ENCODE measurements at places on chromosomes 6 and 20. TPM values are rescaled to one million over a fixed set of nuclear protein-coding genes. Genes with fewer than 3 reads are reported as not detected.

Gene SPEF1
- total RNA-seq: not detected

Gene TASP1
- 8.7 TPM for total RNA-seq

Gene TCF19
- 49.5 TPM for total RNA-seq

Gene PRL
- not detected for total RNA-seq

Gene DDO
- total RNA-seq: 5.5 TPM

Gene BPIFA1
- not detected for total RNA-seq

Gene MDFI
- 5.0 TPM for total RNA-seq

Gene IPCEF1
- total RNA-seq: under 0.01 TPM

Gene RBBP8NL
- total RNA-seq: not detected

Gene TLDC2
- not detected for total RNA-seq

Gene CST1
- 0.68 TPM for total RNA-seq

Gene AFDN
- total RNA-seq: 46.6 TPM

Gene TDRD6
- total RNA-seq: not detected

Gene HLA-DRB1
- 5.5 TPM for total RNA-seq

Gene RAET1G
- 9.9 TPM for total RNA-seq

Gene PERP
- total RNA-seq: 40.6 TPM

Gene BLOC1S5
- total RNA-seq: 18.6 TPM

Gene NDRG3
- 46.2 TPM for total RNA-seq

Gene SIRPB2
- total RNA-seq: not detected

Gene CD24
- total RNA-seq: 1.9 TPM

Gene MYBL2
- 53.1 TPM for total RNA-seq

Gene CD83
- 14.9 TPM for total RNA-seq

Gene CCN6
- total RNA-seq: 0.24 TPM

Gene EGFL8
- total RNA-seq: 2.8 TPM

Gene BPIFB1
- total RNA-seq: not detected

Gene MMP24OS
- 12.8 TPM for total RNA-seq

Gene STMND1
- not detected for total RNA-seq

Gene FKBP1C
- total RNA-seq: 1.7 TPM

Gene BMP6
- not detected for total RNA-seq

Gene NRSN1
- not detected for total RNA-seq

Gene ZBTB2
- 20.7 TPM for total RNA-seq

Gene MEP1A
- not detected for total RNA-seq

Gene PSMB9
- 174 TPM for total RNA-seq

Gene TTK
- 146 TPM for total RNA-seq

Gene CGA
- not detected for total RNA-seq

Gene RAB44
- total RNA-seq: not detected

Gene MEI4
- not detected for total RNA-seq

Gene ADGRG6
- total RNA-seq: 1.4 TPM

Gene SPATS1
- not detected for total RNA-seq

Gene RRP36
- 148 TPM for total RNA-seq

Gene FNDC1
- total RNA-seq: not detected

Gene HSD17B8
- total RNA-seq: 3.2 TPM

Gene UNC5CL
- total RNA-seq: 0.10 TPM

Gene MRPS26
- total RNA-seq: 84.9 TPM

Gene CRIP3
- not detected for total RNA-seq

Gene OR2B6
- not detected for total RNA-seq

Gene THEMIS
- total RNA-seq: not detected

Gene SLC17A4
- not detected for total RNA-seq

Gene SYNJ2
- 50.3 TPM for total RNA-seq

Gene KCNQ2
- total RNA-seq: 0.10 TPM

Gene SLX4IP
- 4.7 TPM for total RNA-seq

Gene ADGRF5
- 0.20 TPM for total RNA-seq
